ENCODE measurements at places on chromosomes 6 and 20.

DNA sequence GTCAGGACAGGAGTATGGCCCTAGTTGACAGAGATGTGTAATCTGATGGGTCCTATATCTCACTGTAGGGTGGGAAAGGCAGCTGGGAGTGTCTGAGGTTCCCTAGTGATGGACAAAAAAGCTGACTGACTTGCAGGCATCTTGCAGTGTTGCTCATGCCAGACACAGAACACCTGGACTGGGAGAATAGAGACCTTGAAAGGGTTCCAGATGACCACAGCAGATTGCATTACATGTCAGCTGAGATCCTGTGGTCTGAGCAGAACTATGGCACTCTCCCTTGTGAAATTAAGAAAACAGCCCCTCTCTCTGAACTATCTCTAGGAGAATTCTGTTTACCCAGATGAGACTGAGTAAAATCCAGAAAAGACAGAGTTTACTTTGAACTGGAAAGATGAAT, 212.6 kb upstream of the MAN1A1 start:
- DNase-seq, result no peak

DNA sequence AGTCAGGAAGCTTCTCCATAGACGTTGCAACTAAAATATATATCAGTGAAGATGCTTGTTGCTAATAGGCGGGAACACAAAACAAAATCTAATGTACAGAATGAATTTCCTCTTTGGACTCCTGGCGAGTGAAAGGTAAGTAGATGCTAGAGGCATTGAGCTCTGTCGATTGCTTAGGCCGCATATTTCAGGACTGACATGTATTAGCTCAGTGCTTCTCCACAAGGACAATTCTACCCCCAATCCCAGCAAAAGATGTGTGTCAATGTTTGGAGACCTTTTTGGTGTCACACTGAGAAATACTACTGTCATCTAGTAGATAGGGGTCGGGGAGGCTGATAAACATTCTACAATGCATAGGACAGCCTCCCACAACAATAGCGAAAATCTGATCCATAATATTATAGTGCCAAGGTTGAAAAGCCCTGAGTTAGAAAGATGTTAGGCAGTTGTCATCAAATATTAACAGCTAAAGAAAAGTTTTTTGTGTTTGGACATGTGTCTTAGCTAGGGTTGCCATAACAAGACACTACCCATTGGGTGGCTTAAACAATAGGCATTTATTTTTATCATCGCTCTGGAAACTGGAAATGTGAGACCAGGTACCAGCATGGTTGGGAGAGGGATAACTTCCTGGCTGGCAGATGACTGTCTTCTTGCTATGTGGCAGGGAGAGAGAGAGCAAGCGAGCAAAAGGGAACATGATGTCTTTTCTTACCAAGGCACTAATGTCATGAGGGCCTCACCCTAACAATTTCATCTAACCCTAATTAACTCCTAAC, 48.0 kb upstream of the BCAS1 start:
- no peak for DNase-seq

GRCh38 chr20:37384683-37385174, 38.8 kb downstream of the SRC start:
- peak; percentile 79 for DNase-seq

- no peak for DNase-seq
These were observed 2.4 kb upstream of the GLYATL3 start for GRCh38 chr6:49497304-49497703.

DNA sequence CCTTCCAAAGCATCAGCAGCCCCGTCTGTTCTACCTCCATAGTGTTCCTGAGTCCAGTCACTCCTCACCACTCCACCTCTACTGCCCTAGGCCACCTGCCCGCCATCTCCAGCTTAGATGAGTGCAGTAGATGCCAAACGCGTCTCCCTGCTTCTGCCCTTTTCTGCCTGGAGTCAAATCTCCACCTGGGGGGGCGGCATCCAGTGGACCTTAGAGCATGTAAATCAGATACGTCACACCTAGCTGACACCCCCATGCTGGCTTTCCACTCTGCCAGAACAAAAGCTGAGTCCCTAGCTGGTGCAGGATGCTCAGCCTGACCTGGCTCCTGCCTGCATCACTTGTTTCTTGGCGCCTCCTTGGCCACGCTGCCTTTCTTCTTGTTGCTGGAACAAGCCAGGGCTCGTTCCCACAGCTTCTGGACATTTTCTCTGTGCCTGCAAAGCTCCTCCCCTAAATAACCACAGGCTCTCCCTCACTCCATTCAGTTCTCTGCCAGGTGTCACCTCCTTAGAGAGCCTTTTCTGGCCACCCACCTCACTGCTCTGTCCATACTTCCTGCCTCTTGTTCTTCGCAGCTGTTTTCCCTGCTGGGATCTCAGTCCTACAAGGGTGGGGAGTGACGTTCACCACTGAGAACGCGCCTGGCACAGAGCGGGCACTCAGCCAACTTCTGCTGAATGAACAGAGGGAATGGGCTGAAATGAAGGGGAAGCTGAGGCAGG, 5.8 kb downstream of the DDR1 start:
- DNase-seq, result no peak

DNA sequence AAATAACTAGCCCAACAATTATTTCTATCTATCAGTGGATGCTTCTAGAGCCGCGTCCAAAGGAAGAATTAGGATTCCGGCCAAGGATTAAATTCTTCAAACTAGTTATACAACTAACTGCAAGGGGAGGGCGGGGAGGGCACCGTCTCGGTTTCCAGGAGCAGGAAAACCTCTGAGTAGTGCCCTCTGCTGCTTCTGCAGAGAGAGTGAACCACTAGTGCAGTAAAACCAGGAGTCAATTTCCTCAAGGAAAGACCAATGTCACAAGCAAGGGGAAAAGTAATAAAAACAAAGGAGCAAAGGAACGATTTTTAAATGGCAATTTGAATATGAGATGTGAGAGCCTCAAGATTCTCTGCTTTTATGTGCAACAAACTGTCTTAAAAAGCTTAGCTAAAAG, 16.5 kb upstream of the UBE2J1 start:
- no peak for DNase-seq

- no peak for DNase-seq
These were observed 118.0 kb downstream of the B3GAT2 start for GRCh38 chr6:70838907-70839285.

- no peak for DNase-seq
These were observed 395.4 kb upstream of the RGS17 start for GRCh38 chr6:153526479-153526878.

GRCh38 chr20:61490721-61491120, 238.7 kb downstream of the CDH4 start:
- no peak for DNase-seq

GRCh38 chr20:63293456-63293855, 470 bp downstream of the COL20A1 start:
- no peak for DNase-seq

- DNase-seq, result no peak
These were observed 54.8 kb downstream of the BTBD3 start for GRCh38 chr20:11972478-11972877.

DNA sequence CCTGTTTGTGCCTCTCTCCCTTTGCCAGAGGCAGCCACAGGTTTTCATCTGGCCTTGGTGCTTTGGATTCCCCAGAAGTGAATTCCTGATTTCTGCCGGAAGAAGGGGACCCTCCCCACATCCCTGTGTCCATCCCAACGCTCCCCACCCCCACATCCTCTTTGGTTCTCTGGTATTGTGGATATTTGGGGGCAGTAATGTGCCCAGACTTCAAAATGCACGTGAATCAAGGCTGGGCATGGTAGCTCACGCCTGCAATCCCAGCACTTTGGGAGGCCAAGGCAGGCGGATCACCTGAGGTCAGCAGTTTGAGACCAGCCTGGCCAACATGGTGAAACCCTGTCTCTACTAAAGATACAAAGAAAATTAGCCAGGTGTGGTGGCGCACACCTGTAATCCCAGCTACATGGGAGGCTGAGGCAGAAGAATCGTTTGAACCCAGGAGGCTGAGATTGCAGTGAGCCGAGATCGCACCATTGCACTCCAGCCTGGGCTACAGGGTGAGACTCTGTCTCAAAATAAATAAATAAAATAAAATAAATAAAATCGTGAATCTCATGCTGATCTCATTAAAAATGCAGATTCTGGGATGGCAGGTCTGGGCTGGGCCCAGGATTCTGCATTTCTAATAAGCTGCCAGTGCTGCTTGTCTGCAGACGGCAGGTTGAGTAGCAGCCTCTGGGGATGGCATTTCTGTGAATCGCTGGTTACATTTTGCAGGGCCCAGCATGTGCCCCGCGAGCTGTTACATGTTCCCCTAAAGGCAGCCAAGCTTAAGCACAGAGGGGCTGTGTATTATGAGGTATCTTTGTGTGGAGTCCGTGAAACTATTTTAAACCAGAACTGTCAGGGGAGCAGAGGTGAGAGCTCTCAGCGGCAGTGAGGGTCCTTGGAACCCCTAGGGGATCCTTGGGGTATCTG, 49.0 kb downstream of the SYNJ2 start:
- no peak for DNase-seq

DNA sequence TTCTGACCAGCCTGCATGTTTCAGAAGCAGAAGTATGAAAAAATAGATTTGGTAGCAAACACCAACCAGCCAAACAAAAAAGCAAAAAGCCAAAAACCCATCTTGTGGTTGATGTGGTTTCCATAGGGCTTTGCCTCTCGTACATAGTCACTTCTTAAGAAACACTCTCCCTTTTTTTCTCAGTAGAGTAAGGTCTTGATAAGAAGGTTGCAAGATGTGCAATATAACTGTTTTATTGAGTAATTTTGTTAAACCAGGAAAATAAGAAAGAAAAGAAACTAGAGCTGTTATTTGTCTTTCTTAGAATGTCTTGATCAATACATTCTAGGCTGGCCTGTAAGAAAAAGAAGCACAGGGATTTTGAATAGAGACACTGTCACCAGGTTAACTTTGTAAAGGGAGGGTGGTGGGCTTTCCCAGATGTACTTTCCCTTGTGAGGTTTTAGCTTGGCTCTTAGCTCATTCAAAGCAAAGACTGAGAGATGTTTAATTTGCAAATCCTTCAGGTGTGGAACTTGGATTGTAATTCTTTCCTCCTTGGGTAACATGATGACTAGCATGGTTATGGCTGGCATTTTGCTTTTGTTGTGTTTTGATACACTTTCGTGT, 49.7 kb downstream of the AKAP12 start:
- DNase-seq, result peak; percentile 6

GRCh38 chr6:169678342-169678741, 23.5 kb downstream of the WDR27 start:
- no peak for DNase-seq

- no peak for DNase-seq
These were observed 757 bp downstream of the RAET1E start for GRCh38 chr6:149897015-149897697.

GRCh38 chr6:32854376-32855178, 585 bp downstream of the PSMB9 start:
- peak; percentile 58 for DNase-seq

GRCh38 chr20:58622671-58623578, 28.2 kb upstream of the STX16 start:
- no peak for DNase-seq

DNA sequence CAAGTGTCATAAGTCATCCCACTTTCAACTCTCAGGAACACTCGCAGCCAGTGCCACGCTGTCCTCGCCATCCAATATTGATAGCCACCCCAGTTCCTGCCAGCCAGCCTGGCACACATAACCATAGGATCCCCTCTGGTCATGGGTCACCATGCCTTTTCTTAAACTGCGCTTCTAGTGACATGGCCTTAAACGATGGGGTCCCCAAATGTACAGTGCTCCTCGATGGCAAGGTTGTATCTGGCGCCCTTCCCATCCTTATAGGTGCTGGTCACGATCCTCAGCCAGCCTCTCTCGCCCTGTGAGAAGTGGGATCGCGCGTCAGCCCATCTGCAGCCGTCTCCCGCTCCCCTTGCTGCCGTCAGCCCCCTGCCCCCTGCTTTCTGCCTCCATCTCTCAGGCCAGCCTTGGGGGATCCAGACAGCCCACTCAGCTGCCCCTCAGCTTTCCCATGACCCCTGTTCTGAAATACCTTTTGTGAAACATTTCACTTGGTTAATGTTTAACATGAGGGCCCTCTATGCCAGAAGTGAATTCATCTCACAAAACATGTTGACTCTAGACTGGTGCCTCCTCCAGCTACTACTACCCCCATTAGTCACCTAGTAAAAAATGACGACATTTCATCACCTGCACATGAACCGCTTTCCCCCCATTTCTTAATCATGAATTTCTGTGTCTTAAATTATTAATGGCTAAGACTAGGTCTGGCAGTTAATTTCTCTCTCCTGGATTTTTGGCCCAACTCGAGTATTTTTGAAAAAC, 11.4 kb downstream of the CTSZ start:
- DNase-seq, result no peak

DNA sequence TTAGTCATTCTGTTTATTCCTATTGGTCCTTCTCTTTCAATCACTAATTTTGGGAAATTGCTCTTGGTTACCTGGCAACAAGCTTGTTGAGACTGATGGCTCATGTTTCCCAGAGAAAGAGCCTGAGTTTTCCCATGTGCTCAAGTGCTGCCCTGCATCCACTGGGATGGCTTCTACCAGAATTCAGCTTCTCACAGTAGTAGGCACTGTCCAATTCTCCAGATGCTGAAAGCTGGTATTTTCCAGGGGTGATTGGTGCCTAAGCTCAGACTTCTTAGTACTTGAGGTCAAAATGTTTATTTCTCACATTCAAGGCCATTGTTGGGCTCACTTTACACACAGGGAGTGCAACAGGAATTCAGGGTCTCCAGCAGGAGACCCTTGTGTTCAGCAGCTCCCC, 29.1 kb upstream of the SLC2A12 start:
- DNase-seq, result no peak

DNA sequence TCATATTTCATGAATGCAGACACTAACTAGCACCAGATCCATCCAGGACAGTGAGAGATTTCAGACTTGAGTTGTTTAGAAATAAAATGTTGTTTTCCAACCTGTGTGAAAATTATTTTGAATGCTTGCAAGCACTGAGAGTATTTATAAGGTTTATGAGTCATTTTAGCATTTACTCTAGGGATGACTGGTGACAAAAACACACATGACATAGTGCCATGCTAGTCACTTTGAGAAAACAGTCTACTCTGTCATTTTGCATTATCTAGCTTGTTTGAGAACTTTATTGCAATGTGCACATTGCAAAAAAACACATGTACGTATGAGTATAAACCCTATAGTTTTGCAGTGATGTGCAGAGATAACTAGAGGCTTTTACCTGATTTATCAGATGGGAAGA, 456.6 kb downstream of the LMBRD1 start:
- DNase-seq, result no peak

DNA sequence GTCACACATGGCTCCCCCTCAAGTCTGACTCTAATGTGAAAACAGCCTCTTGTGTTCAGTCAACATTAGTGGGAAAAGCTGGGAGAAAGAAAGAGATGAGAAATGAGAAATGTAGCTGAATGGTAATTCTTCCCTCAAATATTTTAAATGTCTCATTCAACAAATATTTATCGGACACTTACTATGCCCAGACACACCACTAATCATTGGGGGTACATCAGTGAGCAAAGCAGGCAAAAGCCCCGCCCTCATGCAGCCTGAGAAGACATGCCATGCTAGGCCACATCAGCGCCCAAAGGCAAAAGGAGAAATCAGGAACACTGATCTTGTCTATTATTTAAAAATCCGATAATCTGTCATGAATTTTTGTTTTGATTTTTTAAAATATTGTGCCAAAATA, 89.9 kb upstream of the ASF1A start:
- DNase-seq, result no peak
